ENCODE measurements at places on chromosomes 6 and 20.

DNA sequence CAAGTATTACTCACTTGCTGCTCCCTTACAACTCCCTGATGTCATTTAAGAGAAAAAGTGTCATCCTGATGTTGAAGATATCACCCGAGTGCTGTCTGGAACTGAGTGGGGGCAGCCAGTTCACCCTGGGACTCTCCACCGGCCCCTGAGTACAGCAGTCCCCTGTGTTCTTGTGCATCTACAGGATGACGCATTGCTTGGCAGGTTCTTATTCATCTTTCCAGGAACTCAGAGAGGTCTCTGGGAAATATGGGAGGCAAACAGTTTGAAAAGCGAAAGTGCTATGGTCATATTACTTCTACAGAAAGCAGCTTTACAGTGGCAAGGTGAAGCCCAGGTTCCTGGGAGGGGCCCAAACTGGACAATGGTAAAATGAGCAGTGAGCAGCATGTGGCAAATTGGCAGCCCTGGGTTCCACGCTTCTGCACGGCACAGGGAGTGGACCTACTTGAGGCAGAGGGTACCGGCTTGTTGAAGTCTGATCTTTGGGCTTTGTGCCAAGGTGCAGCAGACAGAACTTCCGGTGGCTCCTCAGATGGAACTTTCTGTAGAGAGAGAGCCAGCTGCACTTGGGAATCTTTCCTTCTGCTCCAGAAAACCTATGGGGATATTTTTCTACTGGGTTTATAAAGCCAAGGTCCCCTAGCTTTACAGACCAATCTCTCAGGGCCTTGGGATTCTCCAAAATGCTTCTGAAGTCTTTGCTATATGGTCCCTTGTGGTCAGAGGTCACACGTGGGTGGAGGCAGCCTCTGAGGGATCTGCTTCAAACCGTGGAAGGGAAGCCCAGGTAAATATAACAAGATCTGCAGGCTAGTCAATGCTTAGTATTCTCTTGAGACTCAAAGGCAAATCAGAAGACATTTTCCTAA, 128.3 kb downstream of the MAP3K7 start:
- DNase-seq: no peak

DNA sequence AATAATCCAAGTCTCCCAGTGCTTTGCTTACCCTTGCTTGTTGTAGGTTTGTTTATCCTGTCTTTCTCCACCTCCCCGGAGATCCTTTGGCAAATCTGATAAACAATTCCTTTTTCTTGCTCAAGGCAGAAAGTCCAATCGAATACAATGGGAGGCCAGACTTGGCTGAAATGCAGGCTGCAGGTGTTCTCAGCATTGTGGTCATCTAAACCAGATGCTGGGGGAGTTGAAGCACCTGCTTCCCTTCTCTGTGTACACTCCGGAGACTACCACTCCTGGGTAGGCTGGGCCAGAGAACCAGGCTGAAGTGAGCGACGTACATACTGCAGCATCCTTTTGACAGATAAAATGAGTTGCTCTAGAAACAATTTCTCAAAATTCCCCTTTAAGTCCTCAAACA, 82.6 kb upstream of the PREP start:
- DNase-seq: no peak

GRCh38 chr20:45080867-45081624, 19.9 kb downstream of the KCNS1 start:
- DNase-seq: no peak

GRCh38 chr6:87344731-87345130, at the start of gene C6orf163:
Gene C6orf163 (plus strand): TSS chr6:87344813. CDS start chr6:87345100, 287 bp downstream.
- no peak for DNase-seq

DNA sequence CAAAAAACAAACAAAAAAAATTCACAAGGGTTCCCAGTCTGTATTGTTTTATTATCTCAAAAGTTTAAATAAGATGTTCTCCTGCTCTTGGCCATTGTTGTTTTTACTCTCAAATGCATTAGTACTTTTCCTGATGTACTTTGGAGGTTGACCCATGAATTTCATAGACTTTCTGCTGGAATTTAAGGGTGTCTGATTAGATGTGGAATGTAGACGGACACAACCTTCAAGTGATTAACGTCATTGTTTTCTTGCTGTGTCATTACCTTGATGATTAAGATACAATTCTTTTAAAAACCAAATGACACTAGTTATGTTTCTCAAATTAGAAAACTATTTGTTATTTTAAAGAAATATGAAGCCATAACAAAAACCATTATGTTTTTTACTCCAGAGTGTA, 421.4 kb upstream of the RUNX2 start:
- no peak for DNase-seq

DNA sequence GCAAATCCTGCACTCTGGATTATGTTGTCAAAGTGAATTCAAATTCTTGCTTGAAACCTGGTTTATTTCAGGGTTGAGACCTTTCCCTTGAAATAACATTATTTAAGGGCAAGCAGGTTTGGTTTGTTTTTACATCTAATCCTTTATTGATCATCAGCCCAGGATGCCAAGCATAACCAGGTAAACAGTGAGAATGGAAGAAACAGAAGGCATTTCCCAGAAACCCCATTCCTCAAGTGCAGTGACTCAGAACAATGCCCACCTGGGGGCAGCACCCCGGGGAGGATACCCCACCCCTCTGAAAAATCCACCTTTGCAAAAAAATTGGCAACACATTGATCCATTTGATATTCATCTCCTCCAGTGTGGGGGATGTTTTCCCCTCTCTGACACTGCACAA, 32.5 kb downstream of the POFUT1 start:
- no peak for DNase-seq

GRCh38 chr6:132505158-132505557, 7.8 kb downstream of the STX7 start:
- DNase-seq: no peak

DNA sequence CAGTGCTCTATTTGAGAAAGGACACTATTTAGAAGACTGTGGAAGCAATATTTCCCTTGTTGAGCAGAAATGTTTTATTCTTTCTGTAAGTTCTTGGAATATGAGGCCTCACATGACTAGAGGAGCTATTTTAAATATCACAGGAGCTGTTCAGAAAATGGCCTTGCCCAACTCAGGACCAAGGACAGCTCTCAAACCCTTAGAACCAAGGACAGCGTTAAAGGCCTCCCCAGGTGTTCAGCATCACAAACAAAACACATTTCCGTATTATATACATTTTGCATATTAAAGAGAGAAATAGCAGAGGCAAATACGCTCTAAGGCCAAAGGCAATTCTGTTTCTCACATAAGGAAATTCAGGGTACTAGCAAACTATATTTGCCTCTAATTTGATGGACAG, 631.4 kb downstream of the CDH26 start:
- DNase-seq: no peak

DNA sequence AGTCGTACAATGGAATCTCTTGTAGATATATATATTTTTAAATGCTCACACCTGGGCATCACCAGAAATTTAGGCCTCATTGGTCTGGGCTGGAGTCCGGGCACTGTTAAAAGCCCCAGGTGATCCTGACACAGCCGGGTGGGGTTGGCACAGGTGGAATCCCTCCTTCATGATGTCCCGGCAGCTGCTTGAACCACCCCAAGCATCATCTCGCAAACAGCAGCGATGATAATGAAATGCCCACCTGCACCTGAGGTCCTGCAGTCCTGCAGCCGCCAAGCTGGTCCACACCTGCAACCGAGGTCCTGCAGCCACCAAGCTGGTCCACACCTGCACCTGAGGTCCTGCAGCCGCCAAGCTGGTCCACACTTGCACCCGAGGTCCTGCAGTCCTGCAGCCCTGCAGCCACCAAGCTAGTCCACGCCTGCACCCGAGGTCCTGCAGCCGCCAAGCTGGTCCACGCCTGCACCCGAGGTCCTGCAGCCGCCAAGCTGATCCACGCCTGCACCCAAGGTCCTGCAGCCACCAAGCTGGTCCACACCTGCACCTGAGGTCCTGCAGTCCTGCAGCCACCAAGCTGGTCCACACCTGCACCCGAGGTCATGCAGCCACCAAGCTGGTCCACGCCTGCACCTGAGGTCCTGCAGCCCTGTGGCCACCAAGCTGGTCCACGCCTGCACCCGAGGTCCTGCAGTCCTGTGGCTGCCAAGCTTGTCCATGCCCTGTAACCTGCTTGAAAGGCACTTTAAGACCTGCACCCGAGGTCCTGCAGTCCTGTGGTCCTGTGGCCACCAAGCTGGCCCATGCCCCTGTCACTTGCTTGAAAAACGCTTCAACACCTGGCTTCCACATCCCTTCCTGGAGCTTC, 261.2 kb downstream of the DLL1 start:
- DNase-seq: peak; percentile 64

GRCh38 chr6:121503589-121503991, 68.1 kb downstream of the GJA1 start:
- no peak for DNase-seq

GRCh38 chr6:106608080-106608668, 21.1 kb downstream of the RTN4IP1 start:
- DNase-seq: no peak

- DNase-seq: no peak
Observed at GRCh38 chr6:145187491-145188206, 547.7 kb downstream of the EPM2A start.

- no peak for DNase-seq
Observed at GRCh38 chr6:104548297-104548696, 311.4 kb downstream of the HACE1 start.

DNA sequence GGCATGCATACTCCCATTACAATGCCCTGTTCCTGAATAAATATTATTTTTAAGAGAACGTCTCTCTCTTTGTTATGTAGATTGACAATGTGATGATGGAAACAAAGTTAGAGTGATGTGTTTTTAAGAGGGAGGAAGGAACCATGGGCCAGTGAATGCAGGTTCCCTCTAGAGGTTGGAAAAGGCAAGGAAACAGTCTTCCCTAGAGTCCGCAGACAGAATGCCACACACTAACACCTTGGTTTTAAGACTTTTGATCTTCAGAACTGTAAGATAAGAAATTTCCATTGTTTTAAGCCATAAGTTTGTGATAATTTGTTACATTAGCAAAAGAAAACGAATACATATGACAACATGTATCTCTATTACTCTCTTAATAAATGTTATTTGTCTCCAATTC, 4.7 kb upstream of the CENPW start:
- DNase-seq: no peak

DNA sequence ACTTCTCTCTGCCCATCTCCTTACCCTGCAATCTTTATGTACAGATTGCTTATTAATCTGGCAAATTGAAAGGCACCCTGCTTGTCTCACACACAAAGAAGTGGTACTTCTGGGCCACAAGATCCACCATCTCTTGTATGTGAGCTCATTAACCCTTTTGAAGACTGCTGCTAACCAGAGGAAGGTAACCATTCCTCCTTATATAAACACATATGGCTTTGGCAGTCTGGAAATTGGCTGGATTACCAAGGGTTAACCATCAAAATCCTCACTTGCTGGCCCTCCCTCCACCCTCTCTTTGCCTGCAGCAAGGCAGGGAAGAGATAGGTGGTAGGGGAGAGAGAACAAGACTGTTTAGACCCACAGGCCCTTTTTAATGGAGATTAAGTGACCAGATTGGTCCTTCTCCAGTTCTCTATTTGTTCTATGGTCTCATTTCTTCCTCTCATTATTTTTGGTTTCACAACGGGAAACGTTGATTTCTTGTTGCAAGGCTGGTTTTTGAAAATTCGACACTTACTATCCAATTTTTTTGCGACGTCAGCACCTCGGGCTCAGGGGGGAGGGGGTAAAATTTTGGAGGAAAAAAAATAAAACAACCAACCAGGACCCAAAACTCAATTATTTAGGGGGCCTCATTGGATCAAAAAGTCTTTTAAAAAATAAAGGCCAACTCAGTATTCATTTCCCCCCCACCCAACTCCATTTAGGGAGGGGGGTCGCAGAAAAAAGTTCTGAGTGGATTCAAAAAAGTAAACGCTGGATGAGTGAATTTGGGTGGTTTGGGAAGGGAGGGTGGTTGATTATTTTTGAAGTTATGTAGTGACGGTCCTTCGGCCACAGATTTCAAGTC, 859 bp downstream of the PPP1R10 start:
- no peak for DNase-seq

DNA sequence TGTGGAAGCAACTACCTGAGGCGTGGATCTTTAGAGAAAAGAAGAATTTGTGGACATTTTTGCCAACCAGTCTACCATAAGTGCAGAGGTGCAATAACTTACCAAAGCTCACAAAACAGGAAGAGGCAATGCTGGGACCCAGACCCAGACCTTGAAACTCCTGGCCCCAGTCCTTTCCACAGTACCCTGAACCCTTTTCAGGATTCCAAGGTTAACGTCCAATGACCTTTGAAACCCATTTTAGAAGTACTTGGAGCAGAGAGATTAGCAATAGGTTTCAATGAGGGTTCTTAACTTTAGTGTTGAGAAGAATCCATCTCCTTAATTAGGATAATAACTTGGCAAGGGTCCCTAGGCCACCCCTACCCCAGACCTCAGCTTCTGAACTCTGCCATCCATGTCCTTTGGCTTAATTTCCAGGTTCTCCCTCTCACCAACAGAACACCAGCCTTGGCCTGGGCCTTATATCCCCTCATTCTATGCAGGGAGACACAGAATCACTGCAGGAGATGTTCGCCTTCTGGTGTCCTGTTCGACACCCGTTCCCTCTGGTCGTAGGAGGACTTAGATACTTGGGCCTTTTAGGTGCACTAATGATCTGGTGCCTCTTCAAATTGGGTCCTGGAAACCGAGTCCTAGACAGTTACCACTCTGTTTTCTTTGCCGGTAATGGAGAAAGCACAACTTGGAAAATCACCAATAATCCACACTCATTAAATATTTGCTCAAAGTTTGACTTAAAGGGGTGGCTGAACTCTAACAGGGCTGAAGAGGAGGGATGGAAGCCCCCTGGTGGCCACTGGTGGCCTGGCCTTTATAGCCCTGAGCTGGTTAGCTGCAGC, 40.6 kb downstream of the ISM1 start:
- no peak for DNase-seq

- DNase-seq: no peak
Observed at GRCh38 chr6:7991536-7991935, 72.7 kb downstream of the BLOC1S5 start.

DNA sequence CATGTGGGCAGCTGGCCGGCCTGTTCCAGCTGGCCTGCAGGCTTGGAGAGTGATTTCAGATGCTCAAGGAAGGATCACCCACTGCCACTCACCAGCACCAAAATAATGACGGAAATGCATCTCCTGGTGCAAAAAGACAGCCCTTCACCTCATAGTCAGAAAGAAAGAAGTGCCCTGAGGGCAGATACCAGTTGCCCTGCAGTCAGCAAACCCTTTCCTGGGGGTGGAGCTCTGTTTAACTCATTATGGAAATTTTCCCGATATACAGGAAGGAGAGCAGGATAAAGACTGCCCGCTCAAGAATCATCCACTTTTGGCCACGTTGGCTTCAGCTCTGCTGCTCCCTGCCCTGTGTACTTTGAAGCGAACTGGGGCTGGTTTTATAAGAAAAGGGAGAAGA, 127.9 kb downstream of the GRM4 start:
- DNase-seq: no peak

GRCh38 chr20:59291740-59292383, 8.5 kb upstream of the EDN3 start:
- no peak for DNase-seq

All from suprapubic skin (tissue), 4 donors.